Activated naive CD4-positive, alpha-beta T cell (primary cell): ENCODE measurements at places on chromosomes 6 and 20.

GRCh38 chr20:16552015-16552414 lies 21.2 kb downstream of the KIF16B start:
- no peak for DNase-seq

DNA sequence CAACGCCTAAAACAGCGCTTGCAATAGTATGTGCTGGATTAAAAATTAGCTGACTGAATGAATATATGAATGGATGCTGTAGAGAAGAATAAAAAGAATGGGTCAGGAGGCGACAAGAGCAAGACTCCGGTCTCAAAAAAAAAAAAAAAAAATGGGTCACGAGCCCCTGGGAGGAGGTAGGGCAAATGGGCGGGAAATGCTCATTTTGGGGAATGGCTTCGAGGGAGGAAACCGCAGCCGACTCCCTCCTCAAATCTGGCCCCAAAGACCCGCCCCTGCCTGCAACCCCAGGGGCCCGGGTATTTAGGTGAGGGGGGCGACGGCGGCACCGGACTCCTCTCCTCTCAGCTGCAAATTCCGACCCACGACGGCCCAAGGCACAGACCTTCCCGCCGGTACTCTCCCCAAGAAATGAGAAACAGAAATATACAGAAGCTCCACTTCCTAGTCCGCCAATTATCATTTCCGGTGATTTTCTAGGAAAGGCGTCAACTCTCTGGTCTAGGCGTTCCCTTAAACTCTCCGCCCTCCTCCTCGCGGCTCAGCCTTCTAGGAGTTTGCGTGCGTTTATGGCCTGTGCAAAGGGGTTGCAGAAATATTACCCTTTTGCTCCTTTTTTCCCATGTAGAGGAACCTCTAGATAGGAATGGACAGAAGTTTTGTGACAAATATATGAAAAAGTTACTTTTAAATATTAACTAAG lies at the start of gene ZNF311:
TSS of gene ZNF311 (minus strand) at position 133 of the 703 bp plus-strand sequence. CDS start 1,361 bp downstream, outside the sequence.
- no peak for DNase-seq

DNA sequence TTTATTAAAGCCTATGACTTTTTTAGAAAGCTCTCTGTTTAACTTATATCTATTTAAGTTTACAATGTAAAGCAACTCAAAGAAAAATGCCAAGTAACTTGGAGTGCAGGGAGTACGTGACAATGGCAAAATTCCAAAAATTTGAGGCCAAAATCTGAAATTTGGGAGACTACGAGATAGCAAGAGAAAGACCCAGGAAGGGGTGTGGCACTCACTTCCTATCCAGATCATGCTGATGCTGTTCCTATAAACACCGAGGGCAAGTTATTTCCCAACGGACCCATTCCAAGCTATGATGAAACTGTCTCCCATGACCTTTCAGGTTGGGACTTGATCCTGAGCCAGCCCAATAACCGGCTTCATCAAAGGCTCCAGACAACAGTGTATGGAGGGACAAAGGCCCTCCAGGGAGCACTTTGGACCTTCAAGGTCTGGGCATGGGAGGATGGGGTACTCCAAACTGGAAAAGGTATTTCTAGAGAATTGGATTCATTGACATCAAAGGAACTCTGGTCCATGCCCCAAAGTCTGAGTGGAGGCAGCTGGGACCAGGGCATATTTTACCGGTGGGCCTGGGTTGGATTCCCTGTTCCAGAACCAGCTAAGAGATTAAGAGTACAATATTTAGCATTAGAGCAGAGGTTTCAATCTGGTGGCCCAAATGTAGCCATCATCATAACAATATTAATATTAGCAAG lies 15.7 kb upstream of the SLC13A3 start:
- DNase-seq, result no peak

DNA sequence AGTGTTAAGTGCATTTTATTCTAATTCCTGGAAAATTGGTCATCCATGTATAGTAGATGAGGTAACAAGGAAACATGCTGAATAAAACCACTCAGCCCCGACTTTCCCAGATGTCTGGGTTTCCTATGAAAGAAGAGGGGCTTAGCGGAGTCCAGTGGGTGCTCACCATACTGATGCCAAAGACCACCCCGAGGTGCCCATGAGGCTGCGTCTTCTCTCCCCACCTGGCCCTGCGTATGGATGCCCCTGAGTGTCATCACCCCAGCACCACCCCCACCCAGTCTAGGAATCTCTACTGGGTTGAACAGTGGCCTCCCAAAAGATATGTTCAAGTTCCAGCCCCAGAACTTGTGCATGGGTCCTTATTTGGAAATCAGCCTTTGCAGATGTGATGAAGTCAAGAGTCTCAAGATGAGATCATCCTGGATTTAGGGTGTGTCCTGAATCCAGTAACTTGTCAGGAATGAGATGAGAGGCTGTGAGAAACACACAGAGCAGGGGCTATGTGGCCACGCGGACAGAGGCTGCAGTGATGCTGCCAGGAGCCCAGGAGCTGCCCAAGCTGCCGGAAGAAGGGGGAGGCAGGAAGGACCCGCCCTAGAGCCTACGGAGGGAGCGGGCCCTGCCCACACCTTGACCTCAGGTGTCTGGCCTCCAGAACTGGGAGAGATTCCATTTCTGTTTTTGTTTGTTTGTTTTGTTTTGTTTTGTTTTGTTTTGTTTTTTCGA lies 124.6 kb upstream of the CDH4 start:
- DNase-seq, result no peak

- DNase-seq, result no peak
These were observed 235.1 kb upstream of the ZNF217 start for GRCh38 chr20:53828682-53829254.

DNA sequence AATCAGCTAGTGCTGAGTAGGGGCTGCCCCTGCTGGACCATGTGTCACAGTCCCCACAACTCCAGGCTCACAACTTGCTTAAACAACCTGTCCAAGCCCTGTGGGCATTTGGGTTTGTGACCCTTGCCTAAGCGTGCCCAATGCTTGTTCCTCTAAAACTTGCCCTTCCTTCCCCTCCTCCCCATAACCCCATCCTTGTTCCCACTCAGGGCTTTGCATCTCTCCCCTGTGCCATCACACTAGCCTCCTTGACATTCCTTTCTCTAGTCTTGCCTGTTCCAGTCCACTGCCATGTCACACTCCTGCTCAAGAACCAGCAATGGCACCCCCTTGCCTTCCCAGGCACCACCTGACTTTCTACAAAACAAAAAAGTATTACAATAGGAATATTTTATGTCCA lies 2.3 kb upstream of the DLGAP4 start:
- no peak for DNase-seq

- DNase-seq, result no peak
These were observed 167.4 kb upstream of the BMP2 start for GRCh38 chr20:6599876-6600735.

DNA sequence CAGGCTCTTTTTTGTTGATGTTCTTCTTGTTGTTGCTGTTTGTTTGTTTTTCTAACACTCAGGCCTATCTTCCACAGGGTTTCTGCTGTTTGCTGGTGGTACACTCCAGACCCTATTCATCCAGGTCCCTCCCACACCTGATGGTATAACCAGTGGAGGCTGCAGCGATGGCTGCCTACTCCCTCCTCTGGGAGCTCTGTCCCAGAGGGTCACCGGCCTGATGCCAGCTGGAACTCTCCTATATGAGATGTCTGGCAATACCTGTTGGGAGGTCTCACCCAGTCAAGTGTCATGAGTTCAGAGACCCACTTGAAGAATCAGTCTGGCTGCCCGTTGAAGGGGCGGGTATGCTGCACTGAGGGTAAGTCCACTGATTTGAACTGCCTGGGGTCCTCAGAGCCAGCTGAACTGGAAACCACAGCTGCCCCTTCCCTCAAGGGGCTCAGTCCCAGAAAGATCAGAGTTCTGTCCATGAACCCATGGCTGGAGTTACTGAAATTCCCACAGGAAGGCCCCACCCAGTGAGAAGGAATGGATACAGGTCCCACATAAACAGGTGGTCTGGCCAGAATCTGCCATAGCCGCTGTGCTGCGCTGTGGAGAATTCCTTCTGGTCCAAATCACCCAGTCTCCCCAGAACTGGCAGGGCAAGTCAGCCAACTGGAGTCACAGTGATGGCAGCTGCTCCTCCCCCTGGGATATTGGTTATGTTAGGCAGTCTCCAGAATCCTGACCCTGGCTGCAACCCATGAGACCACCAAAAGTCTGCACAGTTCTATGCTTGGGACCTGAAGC lies 664.4 kb downstream of the FRK start:
- DNase-seq, result no peak

- peak; percentile 62 for DNase-seq
These were observed 130.3 kb upstream of the BTN3A2 start for GRCh38 chr6:26234421-26235301.

GRCh38 chr6:43192911-43193310 lies 10.9 kb downstream of the CUL9 start:
- no peak for DNase-seq

DNA sequence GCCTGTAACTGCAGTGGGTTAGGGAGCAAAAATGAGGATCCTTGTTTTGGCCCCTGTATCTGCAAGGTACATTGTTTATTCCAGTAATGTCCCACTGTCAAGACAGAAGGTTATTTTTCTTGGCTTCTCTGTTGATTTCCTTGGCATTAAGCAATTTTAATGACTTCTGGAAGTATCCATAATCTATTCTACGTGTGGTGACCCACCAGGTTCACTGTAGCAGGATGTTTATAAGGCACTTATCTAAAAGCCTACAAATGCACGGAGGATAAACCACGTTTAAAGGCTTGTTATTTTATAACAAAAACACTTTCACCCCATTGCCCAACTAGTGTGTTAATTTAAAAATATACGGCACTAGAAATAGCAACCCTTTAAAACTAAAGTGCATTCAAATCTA lies 294.9 kb downstream of the LAMA2 start:
- no peak for DNase-seq

- DNase-seq, result no peak
These were observed 356.0 kb downstream of the BMP2 start for GRCh38 chr20:7123457-7123856.

- DNase-seq, result no peak
These were observed 33.8 kb upstream of the LRRC1 start for GRCh38 chr6:53761036-53761435.

DNA sequence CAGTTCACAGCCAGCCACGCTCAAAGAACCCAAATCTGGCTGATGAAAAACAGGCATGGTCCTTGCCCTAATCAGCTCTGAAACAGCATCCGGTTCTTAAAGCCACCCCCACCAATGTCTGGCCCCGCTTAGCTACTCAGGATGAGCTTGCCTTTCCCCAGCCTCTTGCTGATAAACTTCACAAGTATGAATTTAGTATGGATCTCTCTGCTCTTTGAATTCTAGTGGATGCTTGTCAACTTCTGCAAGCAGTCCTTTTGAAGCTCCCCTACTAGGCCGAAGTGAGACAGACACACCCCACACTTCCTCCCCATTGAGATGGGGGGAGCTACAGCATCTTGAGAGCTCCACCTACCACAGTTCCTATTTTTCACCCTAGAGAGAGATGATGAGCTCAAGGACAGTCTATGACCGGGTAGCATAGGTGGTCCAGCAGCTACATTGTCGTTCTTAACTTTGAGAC lies 36.7 kb downstream of the EBF4 start:
- no peak for DNase-seq

- DNase-seq, result no peak
These were observed 235.7 kb upstream of the TSHZ2 start for GRCh38 chr20:52736507-52736906.

- no peak for DNase-seq
These were observed at the start of gene STMND1 for GRCh38 chr6:17101422-17102257. STMND1 (plus strand) TSS chr6:17102050; CDS start chr6:17102258, 208 bp downstream.

- no peak for DNase-seq
These were observed 132.9 kb downstream of the SCML4 start for GRCh38 chr6:107691062-107691751.

DNA sequence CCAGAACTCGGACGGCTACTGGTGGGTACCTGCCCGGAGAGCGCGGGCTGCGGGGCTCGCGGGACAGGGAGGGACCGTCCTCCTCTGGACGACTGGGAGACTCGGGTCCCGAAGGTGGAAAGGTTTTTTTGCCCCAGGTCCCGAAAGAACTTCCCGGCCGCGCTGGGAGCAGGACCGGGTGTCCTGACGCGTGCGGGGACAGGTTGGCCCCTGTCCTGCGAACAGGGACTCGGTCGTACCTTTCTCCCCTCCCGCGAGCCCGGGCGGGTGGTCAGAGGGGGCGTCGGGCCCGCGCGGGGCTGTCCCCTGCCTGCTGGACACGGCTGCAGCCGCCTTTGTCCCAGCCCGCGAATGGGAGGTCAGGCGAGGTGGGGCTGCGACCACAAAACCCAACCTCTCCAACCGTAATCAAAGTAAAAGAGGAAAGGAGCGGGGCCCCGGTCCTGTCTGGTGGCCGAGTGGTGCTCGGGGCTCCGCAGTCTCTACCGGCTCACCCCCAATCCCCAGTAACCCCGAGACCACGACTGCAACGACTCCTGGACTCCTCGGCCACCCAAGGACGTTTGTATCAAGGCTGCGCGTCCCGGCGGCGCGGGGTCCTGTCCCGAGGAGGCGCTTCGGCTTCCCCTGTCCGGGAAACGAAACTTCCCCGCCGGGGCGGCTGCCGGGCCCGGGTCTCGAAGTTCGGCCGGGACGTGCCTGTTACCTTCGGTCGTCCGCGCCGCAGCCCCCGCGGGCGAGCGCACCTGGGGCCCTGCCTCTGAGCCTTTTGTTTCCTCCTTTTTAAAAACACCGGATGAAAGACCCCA lies 798 bp downstream of the DSP start:
- DNase-seq, result no peak

DNA sequence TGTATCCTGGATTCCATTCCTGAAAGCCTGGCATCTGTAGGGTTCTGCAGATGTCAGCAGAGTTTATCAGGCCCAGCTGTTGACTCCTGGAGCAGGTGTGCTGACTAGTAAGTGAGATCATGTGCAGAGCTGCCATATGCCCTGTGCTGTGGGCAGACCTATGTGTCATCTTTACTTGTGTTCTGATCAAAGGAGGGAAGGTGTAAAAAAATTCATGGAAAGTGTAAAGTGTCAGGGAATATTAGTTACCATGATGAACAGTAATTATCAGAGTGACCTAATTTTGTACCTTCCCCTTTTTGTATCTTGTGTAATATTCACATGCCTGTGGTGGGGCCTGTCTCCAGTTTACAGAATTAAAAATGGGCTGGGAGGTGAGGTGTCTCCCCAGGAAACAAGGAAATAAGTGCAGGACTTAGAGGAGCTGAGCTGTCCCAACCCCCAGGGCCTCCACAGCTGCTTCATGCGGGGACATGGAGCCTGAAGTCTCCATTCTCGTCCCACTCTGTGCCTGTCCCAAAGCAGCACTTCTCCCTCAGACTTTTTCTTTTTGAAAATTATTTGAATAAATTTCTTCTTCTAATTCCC lies 148.2 kb upstream of the GGTLC1 start:
- no peak for DNase-seq

- no peak for DNase-seq
These were observed 42.1 kb downstream of the SLC35A1 start for GRCh38 chr6:87514831-87515230.

DNA sequence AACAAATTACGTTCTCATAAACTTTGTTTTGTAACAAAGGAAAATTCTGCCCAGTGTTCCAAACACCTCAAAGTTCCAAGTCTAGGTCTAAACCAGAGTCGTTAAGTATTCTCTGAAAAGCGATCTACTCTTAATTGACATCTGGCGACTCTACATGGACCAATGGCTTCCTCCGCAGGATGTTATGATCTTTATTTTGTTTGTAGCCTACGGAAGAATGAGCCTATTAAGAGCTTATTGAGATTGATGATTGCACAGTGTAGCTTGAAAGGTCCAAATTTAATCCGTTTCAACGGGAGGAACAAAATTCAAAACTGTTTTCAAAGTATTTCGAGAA lies 61.1 kb downstream of the FAM217A start:
- DNase-seq, result no peak
